ENCODE measurements at places on chromosomes 12 and 14. TPM values are rescaled to one million over a fixed set of nuclear protein-coding genes. Genes with fewer than 3 reads are reported as not detected.

SDR9C7 gene
- not detected for total RNA-seq

DNA sequence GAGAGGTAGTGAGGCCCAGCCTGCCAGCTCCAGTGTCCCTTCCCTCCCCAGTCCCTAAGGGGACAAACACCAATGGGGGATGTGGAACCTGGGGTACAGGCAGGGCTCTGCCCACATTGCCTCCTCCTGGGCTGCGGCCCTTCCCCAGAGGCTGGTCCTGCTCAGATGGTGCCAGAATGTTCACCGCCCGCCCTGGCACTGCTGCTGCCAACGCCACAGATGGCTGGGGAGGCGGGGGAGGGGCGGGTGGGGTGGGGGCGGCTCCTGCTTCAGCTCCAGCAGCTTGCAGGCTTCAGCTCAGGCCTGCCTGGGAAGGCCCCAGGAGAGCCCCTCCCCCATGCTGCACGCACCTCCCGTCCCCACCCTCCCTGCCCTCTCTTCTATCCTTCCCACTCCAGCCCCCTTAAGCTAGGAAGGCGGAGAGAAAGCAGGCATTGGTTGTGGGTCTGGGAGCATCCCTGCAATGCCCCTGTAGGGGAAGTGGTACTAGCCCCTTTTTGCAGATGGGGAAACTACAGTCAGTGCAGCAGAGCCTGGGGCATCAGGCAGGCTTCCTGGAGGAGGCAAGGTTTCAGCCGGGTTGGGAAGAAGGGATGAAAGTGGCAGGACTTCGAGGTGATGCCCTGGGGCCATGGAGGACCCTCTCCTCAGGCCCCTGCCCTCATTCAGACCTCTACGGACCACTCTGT, 2.0 kb upstream of the BEGAIN start:
- no peak overlapping the region for H3K27ac ChIP-seq
- no peaks in the 10 kb centered on the region for H3K36me3 ChIP-seq
- peaks cover 13% of the 10 kb centered on the region for H3K4me1 ChIP-seq
- no peak for DNase-seq
- no peak overlapping the region for H3K4me3 ChIP-seq

PLEKHG7 gene
- 1.6 TPM for total RNA-seq

DNA sequence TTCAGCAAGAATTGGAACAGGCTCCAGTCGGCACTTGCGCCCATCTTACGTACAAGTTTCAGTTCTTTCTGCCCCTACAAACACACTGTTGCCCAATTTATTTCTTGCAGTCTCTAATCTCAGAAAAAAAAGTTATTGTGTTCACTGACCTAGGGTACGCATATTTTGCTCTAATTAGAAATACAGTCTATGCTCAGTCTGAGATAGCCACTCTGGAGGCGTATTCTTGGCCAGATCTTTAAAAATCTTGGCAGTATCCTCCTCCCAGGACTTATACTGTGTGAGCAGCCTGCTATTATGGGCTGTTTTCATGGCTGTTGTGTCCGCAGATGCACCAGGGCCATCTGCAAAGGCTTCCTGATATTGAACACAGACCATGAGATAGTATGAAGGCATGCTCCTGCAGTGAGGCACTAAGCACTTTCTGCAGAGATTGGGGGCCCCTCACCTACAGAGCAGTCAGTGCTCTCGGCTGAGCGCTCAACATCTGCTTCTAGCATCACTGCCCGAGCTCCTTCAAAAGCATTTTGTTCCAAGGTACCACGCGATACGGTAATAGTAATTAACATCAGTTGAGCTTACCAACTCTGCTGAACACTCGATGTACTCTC, 57.9 kb downstream of the PPM1H start:
- H3K4me3 ChIP-seq = no peak overlapping the region
- no peaks in the 10 kb centered on the region for H3K36me3 ChIP-seq
- H3K27me3 ChIP-seq = no peaks in the 10 kb centered on the region
- H3K4me1 ChIP-seq = peaks cover 5% of the 10 kb centered on the region

- no peak overlapping the region for H3K4me3 ChIP-seq
- no peaks in the 10 kb centered on the region for H3K4me1 ChIP-seq
- no peak overlapping the region for H3K27ac ChIP-seq
- DNase-seq = no peak
Measured at GRCh38 chr12:2335513-2335912, 282.7 kb downstream of the CACNA1C start.

- no peak overlapping the region for H3K4me3 ChIP-seq
- H3K27me3 ChIP-seq = no peaks in the 10 kb centered on the region
- no peak for DNase-seq
- H3K36me3 ChIP-seq = no peaks in the 10 kb centered on the region
Measured at GRCh38 chr14:68380329-68380741, 412.5 kb downstream of the ZFP36L1 start.

CFAP54 gene
- total RNA-seq = not detected

- no peak overlapping the region for H3K4me3 ChIP-seq
- no peaks in the 10 kb centered on the region for H3K36me3 ChIP-seq
- no peaks in the 10 kb centered on the region for H3K4me1 ChIP-seq
- no peak for DNase-seq
- no peaks in the 10 kb centered on the region for H3K27me3 ChIP-seq
Measured at GRCh38 chr12:113875691-113876090, 90.4 kb downstream of the RBM19 start.

DNA sequence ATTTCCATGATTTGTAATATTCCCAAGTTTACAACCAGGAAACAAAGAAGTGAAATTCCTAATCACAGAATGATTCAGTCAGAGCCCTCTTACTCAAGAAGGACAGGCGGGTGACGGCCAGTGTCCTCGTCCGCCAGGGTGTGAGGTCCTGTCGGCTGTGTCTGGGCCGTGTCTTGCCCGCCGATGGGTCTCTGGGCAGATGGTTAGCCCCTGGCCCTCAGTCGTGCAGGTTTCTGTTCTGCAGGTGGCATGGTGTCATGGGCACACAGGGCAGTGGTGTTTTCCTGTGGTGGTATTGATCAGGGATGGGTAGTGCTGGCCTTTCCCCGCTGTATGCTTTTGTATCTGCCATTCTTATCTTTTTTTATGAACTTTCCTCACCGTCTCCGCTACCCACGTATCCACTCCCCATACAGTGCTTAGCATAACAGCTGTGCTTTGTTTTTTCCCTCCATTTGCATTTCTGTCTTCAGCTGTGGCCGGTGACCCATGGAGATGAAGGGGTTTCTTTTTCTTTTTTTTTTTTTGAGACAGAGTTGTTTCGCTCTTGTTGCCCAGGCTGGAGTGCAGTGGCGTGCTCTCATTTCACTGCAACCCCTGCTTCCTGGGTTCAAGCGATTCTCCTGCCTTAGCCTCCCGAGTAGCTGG, 100.7 kb downstream of the TSPAN9 start:
- H3K4me3 ChIP-seq = no peak overlapping the region
- no peak for DNase-seq
- no peak overlapping the region for H3K27ac ChIP-seq
- H3K4me1 ChIP-seq = no peaks in the 10 kb centered on the region
- no peaks in the 10 kb centered on the region for H3K27me3 ChIP-seq
- H3K36me3 ChIP-seq = no peaks in the 10 kb centered on the region

- H3K27me3 ChIP-seq = no peaks in the 10 kb centered on the region
- H3K4me1 ChIP-seq = no peaks in the 10 kb centered on the region
- no peak overlapping the region for H3K27ac ChIP-seq
- H3K36me3 ChIP-seq = no peaks in the 10 kb centered on the region
Measured at GRCh38 chr14:52366796-52367315, 52.7 kb downstream of the PTGER2 start.

DENND5B gene
- total RNA-seq = 8.8 TPM

DNA sequence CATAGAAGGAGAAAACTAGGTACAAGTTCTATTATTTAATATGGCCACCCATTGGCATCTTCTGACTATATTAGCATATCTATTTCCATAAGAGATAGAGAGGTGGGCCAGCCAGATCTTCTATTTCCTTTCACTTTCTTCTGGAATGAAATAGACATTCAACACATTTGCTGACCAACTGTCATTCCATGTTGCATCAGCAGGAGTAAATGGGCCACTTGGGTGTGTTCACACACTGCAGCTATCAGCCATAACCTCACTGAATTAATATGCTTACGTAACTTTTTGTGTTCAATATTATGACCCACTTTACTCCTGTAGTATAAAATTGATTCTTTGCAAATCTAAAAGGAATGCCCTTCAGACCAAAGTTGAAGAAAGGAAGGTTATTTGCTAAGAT, 106.2 kb upstream of the LGR5 start:
- no peaks in the 10 kb centered on the region for H3K36me3 ChIP-seq
- no peak overlapping the region for H3K27ac ChIP-seq
- DNase-seq = no peak
- no peaks in the 10 kb centered on the region for H3K27me3 ChIP-seq
- H3K4me3 ChIP-seq = no peak overlapping the region
- H3K4me1 ChIP-seq = no peaks in the 10 kb centered on the region

DNA sequence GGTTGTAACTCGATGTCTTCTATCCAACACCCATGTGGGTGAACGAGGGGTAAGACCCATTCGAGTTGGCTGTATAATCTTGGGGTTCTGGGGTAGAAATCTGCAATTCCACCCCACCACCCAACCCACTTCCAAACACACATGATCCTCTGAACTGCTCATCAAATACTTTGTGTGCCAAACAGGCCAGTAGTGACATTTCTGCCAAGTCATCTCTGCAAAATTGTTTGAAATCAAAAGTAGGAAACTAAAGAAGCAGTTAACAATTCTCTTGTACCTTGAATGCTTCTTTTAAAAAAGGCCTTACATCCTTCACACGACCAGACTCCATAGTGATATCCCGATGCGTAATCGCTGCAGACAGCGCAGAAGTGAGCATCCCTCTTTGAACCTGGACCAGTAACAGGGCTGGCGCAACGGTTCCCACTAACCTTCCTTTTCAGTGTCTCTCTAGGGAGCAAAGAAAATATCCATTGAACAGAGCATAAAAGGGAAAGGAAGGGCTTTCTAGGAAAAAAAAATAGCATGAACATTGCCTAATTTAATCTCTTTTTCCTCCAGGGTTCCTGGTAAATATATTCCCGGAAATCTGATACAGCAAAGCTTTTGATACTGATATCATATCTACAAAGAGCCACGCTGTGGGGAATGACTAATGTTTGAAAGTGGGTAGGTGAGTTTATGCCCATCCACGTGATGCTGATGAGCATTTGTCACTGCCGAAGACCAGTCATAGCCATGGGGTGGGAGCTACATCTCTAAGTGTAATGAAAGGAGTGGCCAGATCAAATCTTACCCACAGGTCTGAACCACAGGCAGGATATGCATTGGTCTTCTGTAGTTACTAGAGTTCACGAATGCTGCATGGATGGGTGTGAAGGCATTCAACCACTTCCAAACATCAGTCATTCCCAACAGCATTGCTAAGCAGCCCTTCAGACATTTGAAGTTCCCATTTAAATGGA, 14.2 kb downstream of the ESR2 start:
- no peaks in the 10 kb centered on the region for H3K27me3 ChIP-seq
- no peaks in the 10 kb centered on the region for H3K36me3 ChIP-seq
- DNase-seq = no peak
- no peak overlapping the region for H3K27ac ChIP-seq

TRIM9 gene
- 0.78 TPM for total RNA-seq

GRCh38 chr12:78209846-78210505, 379.3 kb downstream of the NAV3 start:
- H3K36me3 ChIP-seq = peaks cover 1% of the 10 kb centered on the region
- H3K27ac ChIP-seq = no peak overlapping the region
- no peaks in the 10 kb centered on the region for H3K4me1 ChIP-seq
- H3K4me3 ChIP-seq = no peak overlapping the region
- DNase-seq = no peak

RASAL1 gene
- 2.1 TPM for total RNA-seq

CLEC4C gene
- not detected for total RNA-seq

DPY19L2 gene
- total RNA-seq = 5.6 TPM

DNA sequence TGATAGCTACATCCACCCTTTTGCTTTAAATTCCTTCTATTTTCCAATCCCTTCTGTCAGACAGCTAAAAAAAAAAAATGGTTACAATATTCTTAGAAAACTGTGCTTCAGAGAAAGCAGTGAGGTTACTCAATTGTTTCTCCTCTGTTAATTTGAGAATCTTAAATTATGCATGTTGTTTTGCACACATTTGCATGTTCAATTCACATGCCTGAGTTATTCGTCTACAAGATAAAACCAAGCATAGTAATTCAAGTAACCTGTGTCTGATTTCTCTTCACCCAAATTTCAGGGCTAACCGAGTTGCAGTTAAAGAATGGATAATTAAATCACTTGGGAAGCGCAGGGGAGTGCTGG, 81.0 kb upstream of the MED13L start:
- no peak for DNase-seq
- no peaks in the 10 kb centered on the region for H3K36me3 ChIP-seq
- H3K27ac ChIP-seq = peak overlapping the region; percentile 82
- H3K27me3 ChIP-seq = no peaks in the 10 kb centered on the region
- no peak overlapping the region for H3K4me3 ChIP-seq

Data from body of pancreas (tissue), 4 donors.